Activated T-helper 2 cell treated with anti-CD3 and anti-CD28 coated beads, Interferon-gamma antibody, Interleukin-2, Interleukin-4, amounts not matched to agents 10 μg/mL and 5 μg/mL and 100 μg/mL, durations not matched to agents 14 hours and 24 hours and 36 hours (primary cell): ENCODE measurements at places on chromosomes 6 and 20. TPM values are rescaled to one million over a fixed set of nuclear protein-coding genes. Genes with fewer than 3 reads are reported as not detected.

The PI3 gene
- total RNA-seq: not detected in 2 replicates

The MAVS gene
- total RNA-seq: 41.0 and 43.5 TPM in 2 replicates

The MAP7 gene
- 0.94 and 1.2 TPM in 2 replicates for total RNA-seq

The CST5 gene
- not detected in 2 replicates for total RNA-seq

The TRIM15 gene
- 0.41 and 0.46 TPM in 2 replicates for total RNA-seq

The PRSS35 gene
- total RNA-seq: not detected in 2 replicates

The ZSCAN26 gene
- total RNA-seq: 6.1 and 7.7 TPM in 2 replicates

The ESR1 gene
- not detected in 2 replicates for total RNA-seq

The ASIP gene
- not detected in 2 replicates for total RNA-seq

The CDSN gene
- not detected in 2 replicates for total RNA-seq

The TMEM14B gene
- total RNA-seq: 85.3 and 94.0 TPM in 2 replicates

The THBS2 gene
- total RNA-seq: not detected in 2 replicates

The ACSS1 gene
- 15.1 and 15.5 TPM in 2 replicates for total RNA-seq

The IPCEF1 gene
- total RNA-seq: 0.34 and 0.69 TPM in 2 replicates

The SAMD3 gene
- 3.2 and 3.4 TPM in 2 replicates for total RNA-seq

The ELOVL4 gene
- total RNA-seq: 0.76 and 0.98 TPM in 2 replicates

The HEBP2 gene
- 17.2 and 20.0 TPM in 2 replicates for total RNA-seq

The LRP11 gene
- total RNA-seq: 3.6 and 4.3 TPM in 2 replicates

The PLG gene
- total RNA-seq: 0.18 and 0.23 TPM in 2 replicates

The ARHGAP40 gene
- not detected in 2 replicates for total RNA-seq

The RAET1L gene
- not detected in 2 replicates for total RNA-seq

The OPRL1 gene
- 0.32 and 0.41 TPM in 2 replicates for total RNA-seq

The MCHR2 gene
- not detected in 2 replicates for total RNA-seq

The ZNF165 gene
- 0.34 TPM in 2 replicates for total RNA-seq

The ENPP1 gene
- total RNA-seq: 34.8 TPM in 2 replicates

The SRMS gene
- total RNA-seq: not detected in 2 replicates

The MOG gene
- not detected in 2 replicates for total RNA-seq

The MPIG6B gene
- total RNA-seq: not detected in 2 replicates

The MDFI gene
- not detected in 2 replicates for total RNA-seq

The WASF1 gene
- total RNA-seq: 2.3 TPM in 2 replicates

The PGC gene
- not detected in 2 replicates for total RNA-seq

The METTL24 gene
- total RNA-seq: not detected in 2 replicates

The PRKN gene
- total RNA-seq: 0.51 TPM in 1 of 2 replicates, not detected in the other

The VNN1 gene
- total RNA-seq: not detected in 2 replicates

The CSTF1 gene
- total RNA-seq: 51.2 and 52.1 TPM in 2 replicates

The TMEM217 gene
- 4.5 and 4.8 TPM in 2 replicates for total RNA-seq

The PPP1R3G gene
- total RNA-seq: 0.11 and 0.16 TPM in 2 replicates

The C20orf202 gene
- total RNA-seq: not detected in 2 replicates

The USP49 gene
- total RNA-seq: 6.1 and 6.4 TPM in 2 replicates

The LPA gene
- total RNA-seq: not detected in 2 replicates

The RIPOR3 gene
- total RNA-seq: not detected in 2 replicates

The VTA1 gene
- 49.5 and 49.9 TPM in 2 replicates for total RNA-seq

The RRAGD gene
- total RNA-seq: 6.3 and 7.2 TPM in 2 replicates

The OR2W1 gene
- total RNA-seq: not detected in 2 replicates

The NHLRC1 gene
- 0.23 and 0.43 TPM in 2 replicates for total RNA-seq

The RREB1 gene
- total RNA-seq: 23.1 and 23.6 TPM in 2 replicates

The SAMD10 gene
- total RNA-seq: 23.4 and 25.3 TPM in 2 replicates

The LRFN2 gene
- total RNA-seq: not detected in 2 replicates

The LKAAEAR1 gene
- total RNA-seq: 0.21 and 0.25 TPM in 2 replicates
